Progenitor cell of endocrine pancreas (in vitro differentiated cells): ENCODE measurements at places on chromosomes 2 and 18.

GRCh38 chr2:150449856-150450255 is 37.6 kb downstream of the RND3 start:
- DNase-seq: no peak

DNA sequence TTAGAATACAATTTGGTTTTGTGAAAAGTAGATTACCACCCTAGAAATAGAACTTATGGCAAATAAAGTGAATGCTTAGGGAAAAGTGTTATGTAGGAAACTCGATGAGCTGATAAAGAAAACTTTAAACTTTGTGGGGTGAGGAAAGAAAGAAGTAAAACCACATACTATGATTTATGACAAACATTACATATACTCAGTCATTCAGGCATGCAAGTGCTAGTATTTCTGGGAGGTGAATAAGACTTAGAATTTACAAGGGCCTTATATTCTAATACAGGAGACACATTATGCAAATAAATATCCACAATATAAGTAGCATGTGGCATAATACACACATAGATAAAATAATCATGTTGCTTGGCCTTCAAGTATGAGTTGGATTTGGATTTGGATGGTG is 618.1 kb downstream of the XIRP2 start:
- no peak for DNase-seq

GRCh38 chr2:239978411-239978810 is 46.7 kb downstream of the NDUFA10 start:
- no peak for DNase-seq

- DNase-seq: no peak
Observed at GRCh38 chr2:167581961-167582574, 665.3 kb downstream of the STK39 start.

DNA sequence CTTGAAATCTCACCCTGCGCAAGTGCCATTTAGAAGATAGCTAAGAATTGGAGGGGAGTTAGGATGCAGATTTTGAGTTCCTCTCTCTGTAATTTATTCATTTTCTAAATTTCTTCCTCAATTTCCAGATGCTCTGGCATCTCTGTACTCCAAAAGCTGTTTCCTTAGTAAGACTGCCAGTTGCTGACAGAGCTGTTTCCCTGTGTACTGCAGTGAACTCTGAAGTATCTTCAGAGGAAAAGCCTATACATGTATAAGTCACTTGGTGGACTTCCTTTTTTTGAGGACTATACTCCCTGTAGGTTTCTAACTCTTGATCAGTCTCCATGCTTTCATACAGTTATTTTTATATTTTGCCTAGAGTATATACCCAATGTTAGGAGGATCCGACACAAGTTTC is 1.5 kb upstream of the RESP18 start:
- no peak for DNase-seq

DNA sequence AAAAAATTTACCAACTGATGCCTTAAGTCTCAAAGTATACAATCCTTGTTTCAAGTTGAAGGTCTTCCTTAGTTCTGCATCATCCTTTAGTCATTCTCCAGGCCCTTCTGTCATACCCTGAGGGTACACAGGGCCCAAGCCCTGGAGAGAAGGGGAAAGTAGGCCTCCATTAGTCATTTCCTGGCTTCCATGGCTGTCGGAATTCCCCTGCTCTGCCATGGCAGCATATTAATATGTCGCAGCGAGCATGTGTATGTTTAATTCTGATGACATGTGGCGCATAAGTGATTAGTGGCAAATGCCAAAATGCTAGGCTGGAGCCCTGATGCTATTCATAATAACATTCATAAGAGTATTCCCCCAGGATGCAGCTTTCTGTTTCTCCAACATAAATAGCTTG is 22.1 kb downstream of the GPR39 start:
- no peak for DNase-seq

DNA sequence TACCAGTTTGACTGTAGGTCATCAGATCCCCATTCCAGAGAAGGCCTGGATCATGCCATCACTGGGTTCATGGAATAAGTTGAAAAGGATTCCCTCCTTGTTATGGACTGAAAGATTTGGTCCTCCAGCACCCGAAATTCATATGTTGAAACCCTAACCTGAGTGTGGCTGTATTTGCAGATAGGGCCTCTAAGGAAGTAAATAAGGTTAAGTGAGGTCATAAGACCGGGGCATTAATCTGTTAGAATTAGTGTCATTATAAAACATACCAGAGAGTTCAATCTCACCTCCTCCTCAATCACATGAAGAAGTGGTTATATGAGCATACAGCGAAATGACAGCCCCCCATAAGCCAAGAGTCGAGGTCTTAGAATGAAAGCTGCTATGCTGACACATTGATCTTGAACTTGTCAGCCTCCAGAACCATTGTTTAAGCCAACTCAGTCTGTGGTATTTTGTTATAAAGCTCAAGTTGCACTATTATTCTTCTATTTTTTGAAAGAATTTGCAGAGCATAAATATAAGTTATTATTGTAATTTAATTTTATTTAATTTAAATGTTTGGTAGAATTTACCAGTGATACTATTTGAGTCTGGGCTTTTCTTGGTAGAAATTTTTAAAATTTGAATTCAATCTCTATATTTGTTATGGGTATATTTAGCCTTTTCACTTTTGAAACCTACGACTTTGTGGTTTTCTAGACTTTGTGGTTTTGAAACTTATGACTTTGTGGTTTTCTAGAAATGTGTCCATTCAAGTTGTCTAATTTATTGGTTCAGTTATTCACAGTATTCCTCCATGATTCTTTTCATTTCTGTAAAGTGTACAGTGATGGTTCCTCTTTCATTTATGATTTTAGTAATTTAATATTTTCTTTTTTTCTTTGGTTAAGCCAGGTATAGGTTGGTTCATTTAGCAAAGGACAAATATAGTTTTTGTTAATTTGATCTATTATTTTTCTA is 1206.7 kb upstream of the CDH2 start:
- DNase-seq: no peak

DNA sequence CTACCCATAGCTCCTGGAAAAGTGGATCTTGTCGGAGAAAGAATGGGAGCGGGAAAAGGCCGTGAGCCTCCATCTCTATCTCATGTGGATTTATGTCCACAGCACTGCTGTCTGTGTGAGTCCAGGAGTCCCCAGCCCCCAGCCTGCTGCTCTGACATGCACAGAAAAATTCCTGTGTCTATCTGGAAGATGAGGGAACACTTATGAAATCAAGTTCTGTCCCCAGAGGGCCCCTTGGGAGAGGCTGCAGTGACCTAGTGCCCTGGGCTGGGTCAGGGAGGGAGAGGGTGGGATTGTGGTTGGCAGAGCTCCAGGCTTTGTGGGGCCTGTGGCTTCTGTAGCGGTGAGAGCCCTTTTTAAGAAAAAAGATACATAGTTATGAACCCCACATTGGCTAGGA is 37.6 kb downstream of the HJURP start:
- no peak for DNase-seq

GRCh38 chr2:111654829-111655228 is 229.2 kb downstream of the ANAPC1 start:
- no peak for DNase-seq

DNA sequence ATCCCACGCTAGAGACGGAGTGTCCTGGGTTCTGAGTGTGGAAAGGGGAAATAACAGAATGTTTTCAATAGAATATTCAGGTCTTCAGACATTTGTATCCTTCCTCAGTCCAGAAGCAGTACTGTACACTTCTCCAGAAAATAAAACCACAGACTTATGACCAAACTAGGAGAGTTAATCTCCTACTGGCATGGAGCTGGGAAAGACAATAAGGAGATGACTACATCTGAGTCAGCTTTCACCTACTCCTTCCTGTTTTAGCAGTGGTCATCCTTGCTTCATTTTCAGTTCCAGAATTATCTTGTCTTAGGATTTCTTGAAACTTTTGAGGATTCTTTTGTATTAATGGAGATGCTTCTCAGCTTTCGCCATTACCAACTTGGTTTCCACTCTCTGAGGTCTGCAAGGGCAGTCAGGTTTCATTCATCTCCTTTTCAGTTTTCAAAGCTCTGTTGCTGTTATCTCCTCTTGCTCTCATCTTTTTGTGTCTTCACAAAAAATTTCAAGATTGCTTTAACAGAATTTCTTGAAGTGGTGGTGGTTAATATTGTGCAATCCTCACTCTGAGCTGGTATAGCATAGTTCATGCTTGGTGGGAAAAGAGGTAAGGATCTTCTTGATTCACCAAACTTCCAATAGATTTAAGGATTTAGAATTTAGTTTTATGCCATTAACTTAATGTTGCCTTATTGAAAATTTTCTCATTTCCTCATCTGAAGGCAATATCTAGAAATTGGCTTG is 23.7 kb upstream of the NR4A2 start:
- DNase-seq: no peak

DNA sequence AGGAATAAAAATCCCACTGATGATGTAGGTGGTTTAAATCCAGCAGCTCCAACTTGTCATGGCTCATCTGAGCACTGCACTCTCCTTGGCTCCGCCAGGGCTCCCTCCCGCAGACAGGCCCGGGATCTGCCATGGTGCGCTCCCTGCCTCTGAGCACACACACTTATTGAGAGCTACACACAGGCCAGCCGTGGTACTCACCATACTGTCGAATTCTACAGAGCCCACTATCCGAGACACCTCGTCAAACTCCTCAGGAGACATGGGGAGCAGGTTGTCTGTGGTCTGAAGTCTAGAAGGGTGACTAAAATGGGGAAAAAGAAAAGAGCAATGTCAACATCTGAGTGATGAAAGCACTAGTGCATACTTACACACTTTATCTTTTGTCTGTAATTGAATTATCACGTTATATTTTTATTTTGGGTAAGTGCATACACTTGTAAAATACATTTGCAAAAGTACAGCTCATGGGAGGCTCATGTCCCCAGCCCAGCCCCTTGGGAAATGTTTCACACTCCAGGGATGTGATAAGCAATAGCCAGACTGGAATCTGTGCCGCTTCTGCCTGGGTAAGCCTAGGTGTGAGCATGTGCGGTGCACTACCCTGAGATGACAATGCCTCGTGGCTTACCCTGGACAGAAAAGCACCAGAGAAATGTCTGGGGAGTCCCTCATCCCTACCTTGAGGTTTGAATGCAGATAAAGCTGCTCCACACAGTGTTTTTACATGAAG is 39.2 kb downstream of the STAT1 start:
- no peak for DNase-seq

DNA sequence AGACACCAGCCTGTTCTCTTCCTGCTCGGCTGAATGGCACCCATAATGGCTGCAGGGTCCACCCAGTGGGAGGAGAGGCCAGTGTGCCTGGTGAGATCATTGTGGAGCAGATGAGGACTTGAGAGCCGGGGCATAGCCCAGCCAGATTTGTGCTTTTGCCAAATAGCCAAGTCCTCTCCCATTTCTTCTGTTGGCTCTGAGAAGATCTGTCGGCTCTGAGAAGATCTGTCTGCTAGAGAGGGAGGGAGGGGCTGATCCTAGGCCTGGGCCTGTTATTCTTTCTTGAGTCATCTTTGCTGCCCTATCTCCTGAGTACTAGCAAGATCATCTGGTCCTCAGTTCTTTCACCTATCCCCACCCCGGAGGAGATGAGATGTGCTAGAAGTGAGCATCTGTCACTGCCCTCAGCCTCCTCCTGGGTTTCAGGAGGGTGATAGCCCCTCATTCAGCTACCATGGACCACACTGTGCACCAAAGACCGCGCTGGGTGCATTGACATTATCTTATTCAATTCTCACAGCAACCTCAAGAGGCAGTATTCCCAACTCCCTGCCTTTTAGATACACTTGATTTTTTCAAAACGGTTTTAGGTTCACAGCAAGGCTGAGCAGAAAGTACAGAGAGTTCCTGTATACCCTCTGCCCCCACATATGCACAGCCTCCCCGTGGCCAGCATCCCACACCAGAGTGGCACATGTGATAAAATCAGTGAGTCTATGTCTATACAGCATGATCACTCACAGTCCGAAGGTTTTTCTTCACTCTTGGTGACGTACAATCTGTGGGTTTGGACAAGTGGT is 98.6 kb downstream of the CAPN13 start:
- DNase-seq: no peak

GRCh38 chr2:165794536-165794928 is 485 bp upstream of the GALNT3 start:
- DNase-seq: no peak

GRCh38 chr18:63257453-63257852 is 62.1 kb downstream of the BCL2 start:
- DNase-seq: no peak

GRCh38 chr18:74251297-74252038 is 40.3 kb downstream of the CYB5A start:
- no peak for DNase-seq

GRCh38 chr2:101909760-101910159 is 82.0 kb upstream of the IL1R2 start:
- no peak for DNase-seq

DNA sequence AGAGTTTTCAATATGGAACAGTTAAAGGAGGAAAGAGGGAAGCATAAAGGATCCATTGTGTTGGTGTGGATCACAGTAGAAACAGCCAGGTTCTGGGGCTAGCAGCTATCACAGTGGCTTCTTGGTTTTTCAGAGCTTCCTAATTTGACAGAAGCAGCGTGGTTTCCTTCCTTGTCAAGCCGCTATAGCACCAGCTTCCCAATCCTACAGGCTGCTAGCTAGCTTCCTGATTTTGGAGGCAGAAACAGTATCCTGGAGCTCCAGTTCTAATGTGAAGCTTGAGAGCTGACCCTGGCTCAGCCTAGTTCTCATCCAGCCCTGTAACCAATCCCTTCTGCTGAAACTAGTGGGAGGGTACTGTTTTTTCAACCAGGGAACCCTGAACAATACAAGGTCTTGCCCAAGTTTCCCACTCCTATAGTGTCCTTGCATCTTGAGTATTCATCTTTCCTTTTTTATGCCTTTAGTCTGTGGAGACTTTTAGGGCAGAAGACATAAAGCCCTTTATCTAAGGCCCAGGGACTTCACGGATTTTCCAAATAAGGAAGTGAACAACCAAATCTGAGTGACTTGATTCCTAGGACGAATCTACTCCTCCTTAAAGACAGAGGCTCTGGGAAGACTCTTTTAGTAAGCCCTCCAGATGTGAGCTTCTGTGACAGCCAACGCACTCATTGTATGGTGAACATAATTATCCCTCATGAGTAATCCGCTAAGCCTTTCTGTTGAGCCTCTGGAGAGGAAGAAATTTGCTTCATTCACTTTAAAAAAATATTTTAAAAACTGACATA is 33.8 kb downstream of the CCDC93 start:
- DNase-seq: no peak

- DNase-seq: peak; percentile 78
Observed at GRCh38 chr2:26401739-26402541, at the start of gene DRC1. DRC1 (plus strand) TSS chr2:26401920; CDS start chr2:26401990, 70 bp downstream.

DNA sequence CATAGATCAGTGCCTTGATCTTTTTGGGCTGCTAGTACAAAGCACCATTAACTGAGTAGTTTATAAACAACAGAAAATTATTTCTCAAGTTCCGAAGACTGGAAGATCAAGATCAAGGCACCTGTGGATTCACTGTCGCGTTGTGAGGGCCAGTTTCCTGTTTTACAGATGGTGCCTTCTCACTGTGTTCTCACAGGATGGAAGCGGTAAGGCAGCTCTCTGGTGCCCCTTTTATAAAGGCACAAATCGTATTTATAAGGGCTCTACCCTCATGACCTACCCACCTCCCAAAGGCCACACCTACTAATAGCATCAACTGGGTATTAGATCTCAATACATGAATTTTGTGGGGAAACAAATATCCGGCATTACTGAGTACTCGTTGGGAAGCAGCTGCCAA is 729.5 kb upstream of the SLC39A10 start:
- DNase-seq: no peak

- DNase-seq: no peak
Observed at GRCh38 chr2:47535996-47536395, 133.0 kb downstream of the MSH2 start.

GRCh38 chr2:230583581-230583980 is 129.1 kb upstream of the CAB39 start:
- DNase-seq: no peak
